Bone marrow (tissue), 2 donors: ENCODE measurements at places on chromosomes 5 and 9.
A peak's percentile ranks its signal among the peaks of the same experiment; 100 is the strongest.

DNA sequence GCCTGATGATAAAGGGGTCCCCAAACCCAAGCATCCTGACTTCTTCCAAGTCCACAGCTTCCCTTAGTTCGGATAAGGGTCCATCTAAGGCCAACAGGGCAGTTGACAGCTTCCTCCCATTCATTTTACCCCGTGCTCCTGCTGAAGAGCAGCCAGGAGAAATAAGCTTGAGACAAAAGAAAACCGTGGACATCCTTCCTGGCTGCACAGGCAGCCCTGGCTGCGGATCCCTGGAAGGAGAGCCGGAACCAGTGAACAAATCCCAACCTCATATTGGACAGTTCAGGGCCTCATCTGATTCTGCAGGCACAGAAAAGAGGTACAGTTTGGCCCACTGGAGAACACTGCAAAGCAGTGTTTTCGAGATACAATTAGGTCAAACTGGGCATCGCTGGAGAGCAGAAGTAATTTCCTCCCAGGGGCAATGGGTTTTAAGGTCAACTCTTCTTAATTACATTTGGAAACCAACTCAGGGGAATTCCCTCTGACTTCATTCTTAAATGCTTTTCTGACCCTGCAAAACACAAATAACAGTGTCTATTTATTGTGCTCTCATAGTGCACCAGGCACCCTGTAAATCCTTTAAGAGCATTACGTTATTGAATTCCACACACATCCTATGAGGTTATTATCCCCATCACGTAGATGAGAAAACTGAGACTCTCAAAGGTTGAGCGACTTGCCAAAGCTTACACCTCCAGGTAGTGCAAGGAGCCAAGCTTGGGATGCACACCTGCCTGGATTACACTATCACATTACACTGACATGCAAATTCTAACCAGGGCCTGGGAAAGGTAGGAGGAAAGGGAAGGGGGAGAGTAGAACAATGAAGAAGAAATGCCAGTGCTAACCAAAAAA is 21.2 kb downstream of the ADAM19 start:
- no peak for DNase-seq

- no peak for DNase-seq
These were observed 1.6 kb upstream of the FOXE1 start for GRCh38 chr9:97851446-97851883.

- DNase-seq = no peak
These were observed 52.9 kb downstream of the C9orf50 start for GRCh38 chr9:129567842-129568559.

DNA sequence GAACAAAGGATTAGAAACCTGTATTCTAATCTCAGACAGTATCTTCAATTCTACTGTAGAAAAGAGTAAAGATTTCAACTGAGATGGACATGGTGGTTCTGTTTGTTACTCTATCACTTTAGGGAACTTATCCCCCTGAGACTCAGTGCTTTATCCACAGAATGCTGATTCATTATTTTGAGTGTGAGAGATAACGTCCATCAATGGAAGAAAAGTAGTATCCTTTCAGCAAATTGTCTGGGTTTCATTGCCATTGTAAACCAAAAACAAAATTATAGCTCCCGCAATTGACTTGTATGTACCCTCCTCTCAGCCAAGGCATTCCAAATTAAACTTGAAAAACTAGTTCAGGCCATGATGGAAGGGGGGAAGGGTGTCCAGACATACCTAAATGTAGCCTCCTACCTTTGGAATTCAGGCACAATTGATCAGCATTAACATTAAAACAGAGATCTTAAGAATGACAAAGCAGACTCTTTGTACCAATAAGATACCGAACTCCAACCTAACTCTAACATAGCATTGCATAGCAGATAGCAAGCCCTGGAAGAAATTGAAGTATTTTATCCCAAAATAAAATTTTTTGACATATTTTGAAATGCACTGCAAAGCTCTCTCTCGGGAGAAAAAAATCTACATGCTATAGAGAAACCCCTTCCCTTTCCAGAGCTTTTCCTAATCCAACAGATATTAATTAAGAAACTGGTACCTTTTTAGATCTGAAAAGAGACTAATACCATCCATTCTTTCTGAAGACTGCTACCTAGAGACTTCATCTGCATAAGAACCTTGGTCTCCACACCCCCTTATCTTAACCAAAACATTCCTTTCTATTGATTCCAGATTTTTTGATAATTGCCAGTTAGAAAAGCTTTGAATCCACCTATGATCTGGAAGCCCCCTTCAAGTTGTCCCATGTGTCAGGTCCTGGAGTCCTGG is 1055.7 kb downstream of the PTPRD start:
- DNase-seq = no peak

GRCh38 chr5:73274881-73275663 is 102.1 kb downstream of the TMEM174 start:
- DNase-seq = no peak

- DNase-seq = no peak
These were observed 32.8 kb upstream of the CCNB1 start for GRCh38 chr5:69134126-69134525.

- DNase-seq = no peak
These were observed 29.4 kb downstream of the WWC1 start for GRCh38 chr5:168320805-168321204.

GRCh38 chr5:176389135-176390123 is 878 bp downstream of the HIGD2A start:
- no peak for DNase-seq

GRCh38 chr5:147804334-147804733 is 21.8 kb upstream of the JAKMIP2 start:
- no peak for DNase-seq

DNA sequence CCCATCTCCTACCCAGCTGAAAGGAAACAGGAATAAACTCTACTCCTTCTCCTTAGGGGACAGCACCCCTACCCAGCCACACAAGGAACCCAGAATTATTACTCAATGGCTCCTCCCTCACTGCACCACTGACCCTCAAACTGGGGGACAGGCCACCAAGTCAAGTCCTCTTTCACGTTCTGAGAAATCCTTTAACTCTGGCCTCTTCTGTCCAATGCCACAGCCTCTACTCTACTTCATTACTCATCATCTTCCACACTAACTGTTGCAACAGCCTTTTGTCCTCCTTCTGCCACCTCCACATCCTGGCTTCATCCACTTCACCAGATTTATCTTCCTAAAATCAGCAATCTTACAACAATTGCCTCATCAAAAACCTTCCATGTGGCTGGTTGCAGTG is 6.8 kb downstream of the TTC39B start:
- no peak for DNase-seq

GRCh38 chr5:131209506-131210150 is 38.9 kb downstream of the LYRM7 start:
- DNase-seq = peak; percentile 94

DNA sequence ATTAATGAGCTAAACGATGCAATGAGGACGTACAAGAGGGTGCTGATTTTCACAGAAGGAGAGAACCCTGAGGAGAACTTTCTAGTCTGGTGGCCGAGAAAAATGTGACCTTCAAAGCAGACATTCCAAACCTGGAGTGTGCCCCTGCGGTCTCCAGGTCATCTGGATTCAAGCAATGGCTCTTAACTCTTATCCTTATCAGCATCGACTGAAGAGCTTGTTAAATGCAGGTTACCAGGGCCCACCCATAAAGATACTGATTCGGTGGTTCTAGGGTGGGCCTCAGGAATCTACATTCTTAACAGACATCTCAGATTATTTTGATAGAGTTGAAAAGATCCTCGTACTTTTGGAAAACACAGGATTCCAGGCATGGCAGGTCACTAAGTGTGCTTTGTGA is 103.6 kb upstream of the SAP30L start:
- DNase-seq = no peak

- peak; percentile 29 for DNase-seq
These were observed 24.1 kb downstream of the BICD2 start for GRCh38 chr9:92740446-92740961.

DNA sequence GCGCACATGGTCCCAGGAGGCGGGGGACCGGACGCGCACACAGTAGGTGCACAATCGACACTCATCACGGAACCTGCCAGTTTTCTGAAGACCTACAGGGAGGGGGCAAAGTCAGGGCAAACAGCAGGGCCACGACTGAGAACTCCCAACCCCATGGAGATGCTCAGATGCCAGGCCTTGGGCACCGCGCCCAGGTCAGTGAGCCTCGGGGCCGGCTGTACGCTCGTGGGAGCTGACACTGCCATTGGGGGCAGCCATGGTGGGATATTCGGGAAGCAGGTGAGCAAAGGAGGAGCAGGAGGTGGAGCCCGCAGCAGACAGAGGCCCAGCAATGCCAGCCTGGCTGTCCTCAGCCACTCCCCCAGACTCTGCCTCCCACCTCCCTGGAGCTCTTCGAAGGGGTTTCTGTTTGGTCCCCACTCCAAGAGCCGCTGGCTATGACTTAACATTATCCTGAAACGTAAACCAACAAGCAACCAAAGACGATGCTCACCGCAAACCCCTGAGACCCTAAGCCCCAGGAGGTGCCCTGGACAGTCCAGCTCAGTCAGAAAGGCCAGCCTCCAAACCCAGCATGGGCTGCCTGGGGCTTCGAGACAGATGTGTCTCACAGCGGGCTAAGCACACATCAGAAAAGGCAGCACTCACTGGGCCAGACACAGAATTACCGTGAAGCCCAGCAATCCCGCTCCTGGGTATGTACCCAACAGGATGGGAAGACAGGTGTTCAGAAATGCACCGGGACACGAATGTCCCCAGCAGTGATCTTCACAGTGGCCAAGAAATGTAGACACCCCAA is 78.4 kb downstream of the VAV2 start:
- no peak for DNase-seq

- no peak for DNase-seq
These were observed 780.5 kb upstream of the CDH9 start for GRCh38 chr5:27818888-27819287.

DNA sequence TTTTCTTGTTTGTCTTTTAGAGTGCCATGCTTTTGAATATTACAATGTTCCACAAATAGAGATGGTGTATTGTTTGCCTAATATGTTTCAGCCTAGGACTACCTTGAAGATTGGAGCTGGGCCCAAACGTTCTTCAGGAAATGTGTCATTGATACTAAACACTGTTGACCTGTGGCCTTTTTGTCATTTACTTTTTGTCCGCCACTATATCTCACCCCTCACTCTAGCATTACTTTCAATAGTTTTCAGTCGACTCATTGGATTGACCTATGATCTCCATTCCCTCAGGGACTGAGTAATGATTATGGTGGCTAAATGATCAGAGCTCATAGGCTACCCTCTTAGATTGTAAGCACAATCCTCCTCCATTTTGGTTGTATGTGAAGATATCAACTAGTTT is 115.8 kb downstream of the NUDT12 start:
- no peak for DNase-seq

GRCh38 chr5:178240341-178240741 is 7.7 kb upstream of the PHYKPL start:
- DNase-seq = no peak

GRCh38 chr9:4982721-4983482 is 2.2 kb upstream of the JAK2 start:
- DNase-seq = peak; percentile 11

DNA sequence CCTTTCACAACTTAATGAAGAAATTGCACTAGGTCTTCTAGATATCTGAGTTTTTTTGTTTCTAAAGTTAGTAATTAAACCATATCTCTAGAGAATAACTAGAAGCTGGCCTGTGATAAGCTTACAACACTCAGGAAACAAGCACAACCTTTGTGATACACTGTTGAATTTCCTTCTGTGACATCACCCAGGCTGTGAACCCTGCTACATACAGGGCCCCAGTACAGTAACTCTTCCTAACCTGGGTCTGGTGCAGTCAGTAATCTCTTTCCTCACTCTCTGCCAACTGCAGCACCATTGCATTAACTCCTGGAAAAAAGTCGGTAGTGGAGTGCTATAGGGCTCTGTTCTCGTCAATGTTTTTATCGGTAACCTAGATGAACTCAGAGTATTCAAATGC is 10.6 kb upstream of the IGFBPL1 start:
- no peak for DNase-seq

DNA sequence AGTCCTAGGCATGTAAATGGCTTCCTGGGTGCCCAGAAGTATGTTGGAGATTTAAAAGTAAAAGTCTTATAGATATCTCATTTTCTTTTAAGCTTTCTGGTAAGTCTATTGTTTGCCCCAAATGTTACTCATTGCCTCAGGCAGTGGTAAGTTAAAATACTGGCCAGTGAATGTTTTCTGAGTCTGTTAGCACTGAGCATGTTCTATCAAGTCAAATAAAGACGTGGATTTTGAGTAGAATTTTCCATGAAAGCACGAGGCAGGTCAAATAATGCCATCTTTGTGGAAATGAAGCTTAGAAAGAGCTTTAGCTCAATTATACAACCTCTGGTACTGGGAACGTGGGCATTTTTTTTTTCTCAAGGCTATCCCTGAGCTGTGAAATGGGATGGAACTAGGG is 651.3 kb upstream of the ACO1 start:
- no peak for DNase-seq

DNA sequence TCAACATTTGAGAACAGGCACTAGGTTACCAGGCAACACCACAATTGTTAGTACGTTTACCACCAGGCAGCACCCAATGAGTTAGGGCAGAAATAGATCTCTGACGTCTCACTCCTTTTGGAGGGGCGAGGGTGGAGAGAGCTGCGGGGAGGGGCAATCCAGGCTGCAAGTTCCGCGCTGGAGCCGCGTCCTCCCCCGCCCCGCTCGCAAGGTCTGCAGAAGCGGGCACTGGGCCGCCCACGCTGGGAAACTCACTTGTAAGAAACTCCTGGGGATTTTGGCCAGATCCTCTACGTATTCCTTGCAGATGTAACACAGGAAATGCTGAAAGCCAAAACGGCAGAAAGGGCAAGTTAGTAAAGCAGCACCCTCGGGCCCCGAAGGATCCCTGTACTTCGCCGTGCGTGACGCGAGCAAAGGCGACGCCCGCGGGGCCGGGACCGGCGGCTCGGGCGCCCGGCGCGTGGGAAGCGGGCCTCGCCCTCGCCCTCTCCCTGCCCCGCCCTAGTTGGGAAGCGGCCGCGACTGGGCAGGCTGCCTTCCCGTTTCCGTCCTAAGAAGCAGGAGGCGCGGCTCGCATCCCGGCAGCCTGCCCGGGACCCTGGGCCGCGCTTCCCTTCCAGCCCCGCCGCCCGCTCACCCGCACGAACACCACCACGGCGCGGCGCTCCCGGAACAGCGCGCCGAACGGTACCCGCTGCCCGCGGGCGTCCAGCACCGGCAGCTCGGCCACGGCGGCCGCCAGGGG is 493 bp downstream of the PRXL2C start:
- DNase-seq = peak; percentile 68

DNA sequence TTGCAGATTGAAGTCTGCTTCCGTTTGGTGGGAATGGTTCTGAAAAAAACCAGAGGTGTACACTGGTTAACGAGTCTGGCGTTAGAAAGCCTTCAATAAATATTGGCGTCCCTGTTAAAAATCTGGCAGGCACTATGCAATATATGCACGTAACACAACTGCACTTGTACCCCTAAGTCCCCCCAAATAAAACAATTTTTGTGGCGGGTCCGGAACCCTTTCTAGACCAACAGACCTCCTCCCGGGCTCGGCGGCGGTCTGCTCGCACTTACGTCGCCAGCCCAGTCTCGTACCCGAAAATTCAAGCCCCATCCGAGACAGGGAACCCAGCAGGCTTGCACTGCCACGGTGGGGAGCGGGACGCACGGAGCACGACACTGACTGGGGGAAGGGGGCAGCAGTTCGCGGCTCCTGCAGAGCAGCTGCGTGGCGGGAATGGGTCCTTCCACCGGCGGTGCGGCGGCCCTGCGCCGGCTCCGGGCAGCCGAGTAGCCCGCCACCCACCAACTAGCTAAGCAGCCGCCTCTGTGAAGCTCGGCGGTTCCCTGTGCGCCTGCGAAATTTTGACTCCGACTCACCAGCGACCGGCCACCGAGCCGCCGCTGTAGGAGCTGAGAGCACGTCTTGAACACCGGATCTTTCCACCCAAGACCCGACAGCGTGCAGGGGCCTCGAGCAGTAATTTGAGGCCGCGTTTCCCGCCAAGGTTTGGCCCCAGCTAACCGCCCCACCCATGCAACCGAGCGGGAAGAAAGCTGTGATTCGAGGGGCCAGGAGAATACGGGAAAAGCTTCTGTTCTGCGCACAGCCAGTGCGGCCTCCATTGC is 3.9 kb downstream of the MCIDAS start:
- DNase-seq = no peak
